ENCODE measurements at places on chromosomes 4 and X.

- no peak for DNase-seq
Measured at GRCh38 chr4:112702892-112703291, 65.9 kb downstream of the LARP7 start.

GRCh38 chr4:184346682-184347081 is 127.7 kb downstream of the IRF2 start:
- DNase-seq: no peak

- DNase-seq: no peak
Measured at GRCh38 chrX:17040711-17041110, 94.3 kb downstream of the REPS2 start.

DNA sequence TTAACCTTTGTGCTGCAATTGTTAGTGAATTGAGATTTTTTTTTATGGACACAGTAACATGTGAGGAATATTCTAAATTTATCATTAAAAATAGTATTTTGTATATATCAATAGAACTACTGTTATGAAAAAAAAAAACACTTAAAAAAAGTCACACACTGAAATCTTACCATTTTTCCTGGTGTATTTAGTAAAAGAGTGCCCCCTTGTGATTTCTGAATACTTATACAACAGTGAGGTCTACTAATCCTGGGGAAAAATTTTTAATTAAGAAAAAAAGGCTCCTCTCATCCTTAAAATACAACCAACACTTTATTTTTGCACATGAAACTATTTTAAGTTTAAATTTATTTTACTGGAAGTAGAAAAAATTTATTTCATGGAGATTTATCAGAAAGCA is 56.4 kb upstream of the SPOCK3 start:
- DNase-seq: peak; percentile 11

DNA sequence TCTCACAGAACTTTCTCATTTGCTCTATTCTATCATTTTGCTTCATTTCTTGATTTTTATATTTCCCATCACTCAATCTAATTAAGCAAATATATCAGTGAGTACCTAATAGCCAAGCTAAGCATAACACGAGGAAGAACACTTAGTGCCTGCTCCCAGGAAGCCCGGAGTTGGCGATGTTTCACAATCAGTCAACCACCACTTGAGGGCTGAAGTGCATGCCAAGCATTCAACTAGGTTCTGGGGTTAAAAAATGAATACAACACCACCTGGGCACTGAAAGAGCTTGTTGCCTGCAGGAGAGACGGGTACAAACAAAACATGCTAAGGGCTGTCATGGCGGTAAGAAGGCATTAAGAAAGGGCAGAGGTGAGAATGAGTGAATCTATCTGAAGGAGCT is 47.5 kb downstream of the UCHL1 start:
- DNase-seq: no peak

GRCh38 chr4:176011529-176011928 is 54.1 kb upstream of the WDR17 start:
- no peak for DNase-seq

GRCh38 chr4:153832720-153833287 is 43.9 kb upstream of the SFRP2 start:
- DNase-seq: no peak

DNA sequence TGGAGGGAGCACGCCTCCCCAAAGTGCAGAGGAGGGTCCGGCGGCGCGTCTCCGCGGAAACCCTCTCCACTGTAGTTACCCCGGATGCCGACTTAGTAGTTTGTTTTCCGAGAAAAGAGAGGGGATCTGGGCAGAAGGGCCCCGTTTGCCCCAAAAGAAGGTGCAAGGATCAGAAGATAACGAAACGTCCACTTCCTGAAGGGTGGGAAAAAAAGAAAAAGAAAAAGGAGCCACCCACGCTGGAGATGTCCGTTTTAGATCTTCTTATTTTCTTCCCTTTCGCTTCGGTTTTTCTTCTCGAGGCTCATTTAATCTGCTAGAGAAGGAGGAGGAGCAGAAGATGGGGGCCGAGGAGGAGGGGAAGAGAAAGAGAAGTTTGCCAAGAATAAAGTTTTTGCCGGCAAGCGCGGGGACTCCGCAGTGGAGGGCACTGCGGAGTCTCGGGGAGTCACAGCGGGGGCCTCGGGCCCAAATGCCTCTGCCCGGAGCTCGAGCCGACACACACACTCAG is 517 bp downstream of the LEF1 start:
- no peak for DNase-seq

All from NCI-H460 (cell line).